Brain pericyte (primary cell): ENCODE measurements at places on chromosomes 5 and 9.

DNA sequence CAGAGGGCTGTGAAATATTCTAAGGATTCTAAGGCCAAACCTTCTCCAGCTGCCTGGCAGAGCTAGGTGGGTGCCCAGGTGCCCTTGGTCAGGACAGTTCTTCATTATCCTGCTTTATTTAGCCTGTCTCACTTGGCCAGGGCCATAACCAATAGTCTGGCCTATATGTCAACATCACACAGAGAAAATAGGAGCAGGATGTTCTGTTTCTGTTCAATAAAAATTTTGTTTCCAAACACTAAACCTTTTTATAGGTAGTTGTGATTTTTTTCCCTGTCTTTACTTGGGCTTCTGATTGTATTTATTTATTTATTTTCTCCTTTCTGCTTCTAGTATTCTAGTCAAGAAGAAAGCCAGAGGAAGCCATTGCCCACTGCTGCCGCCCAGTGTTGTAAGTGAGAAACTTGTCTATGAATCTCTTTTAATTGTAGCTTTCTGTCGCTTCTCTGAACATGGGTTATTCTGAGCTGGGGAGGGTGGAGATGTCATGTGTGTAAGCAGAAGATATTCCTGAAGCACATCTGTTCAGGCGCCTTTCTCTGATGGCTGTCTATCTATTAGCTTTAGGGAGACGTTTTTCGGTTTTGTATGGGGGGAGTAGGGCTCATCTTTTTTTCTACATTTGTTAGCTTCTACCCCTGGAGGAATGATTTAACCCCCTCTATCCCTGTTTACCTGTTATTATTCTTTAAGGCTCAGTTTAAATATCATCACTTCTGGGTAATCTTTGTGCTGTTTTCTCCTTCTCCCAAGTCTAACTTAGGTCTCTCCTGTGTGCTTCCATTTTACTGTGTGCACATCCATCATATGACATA lies 97.1 kb downstream of the UNC13B start:
- DNase-seq, result peak; percentile 22

- no peak for DNase-seq
These were observed 22.4 kb upstream of the SMIM15 start for GRCh38 chr5:61184708-61185107.

DNA sequence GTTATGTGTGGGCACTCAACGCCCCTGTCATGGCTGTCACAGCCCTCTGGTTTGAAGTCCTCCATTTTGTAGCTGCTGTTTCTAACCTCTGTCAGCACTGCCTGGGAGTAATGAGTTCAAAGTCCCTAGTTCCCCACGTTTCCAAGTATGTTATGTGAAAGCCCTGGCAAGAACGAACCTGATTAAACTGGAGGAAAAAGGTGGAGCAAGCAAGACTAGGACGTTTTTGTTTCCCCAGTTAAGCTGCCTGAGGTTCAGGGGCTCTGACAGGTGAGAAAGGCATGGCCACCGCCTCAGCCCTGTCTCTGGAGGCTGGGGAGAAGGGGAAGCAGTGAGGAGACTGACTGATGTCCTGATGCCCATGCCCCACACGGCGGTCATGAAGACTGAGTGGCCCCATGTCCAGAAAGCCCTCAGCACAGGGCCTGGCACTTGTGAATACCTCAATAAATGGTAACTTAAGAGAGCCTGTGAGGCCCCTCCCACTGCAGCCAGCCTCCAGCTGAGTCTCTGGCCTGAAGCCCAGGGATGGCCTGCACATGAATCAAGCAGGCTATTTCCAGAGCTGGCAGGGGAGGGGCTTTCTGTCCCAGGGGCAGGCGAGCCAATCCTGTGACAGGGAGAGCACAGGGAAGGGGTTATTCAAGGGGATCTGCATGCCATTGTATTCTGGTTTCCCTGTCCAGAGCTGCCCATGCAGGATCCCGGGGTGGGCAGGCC lies 61.8 kb downstream of the PFDN1 start:
- peak; percentile 84 for DNase-seq

DNA sequence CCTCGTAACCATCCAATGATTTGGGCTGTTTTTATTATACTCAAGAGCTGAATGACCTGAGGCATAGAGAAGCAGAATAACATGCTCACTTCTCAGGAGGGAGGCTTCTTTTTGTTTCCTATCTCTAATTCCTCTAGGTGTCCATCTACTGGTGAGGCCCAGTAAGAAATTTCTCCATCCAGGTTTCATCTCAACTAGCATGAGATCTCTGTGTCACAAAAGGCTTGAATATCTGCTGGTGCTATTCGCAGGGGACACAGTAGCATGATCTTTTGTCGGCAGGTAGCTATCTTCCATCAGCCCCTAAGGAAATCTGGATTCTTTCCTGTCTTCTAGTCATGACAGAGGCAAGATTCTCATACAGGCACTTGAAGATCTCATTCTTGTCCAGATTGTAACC lies 8.9 kb downstream of the IFNE start:
- DNase-seq, result no peak

GRCh38 chr9:37967014-37967760 lies 63.3 kb upstream of the SLC25A51 start:
- DNase-seq, result no peak

DNA sequence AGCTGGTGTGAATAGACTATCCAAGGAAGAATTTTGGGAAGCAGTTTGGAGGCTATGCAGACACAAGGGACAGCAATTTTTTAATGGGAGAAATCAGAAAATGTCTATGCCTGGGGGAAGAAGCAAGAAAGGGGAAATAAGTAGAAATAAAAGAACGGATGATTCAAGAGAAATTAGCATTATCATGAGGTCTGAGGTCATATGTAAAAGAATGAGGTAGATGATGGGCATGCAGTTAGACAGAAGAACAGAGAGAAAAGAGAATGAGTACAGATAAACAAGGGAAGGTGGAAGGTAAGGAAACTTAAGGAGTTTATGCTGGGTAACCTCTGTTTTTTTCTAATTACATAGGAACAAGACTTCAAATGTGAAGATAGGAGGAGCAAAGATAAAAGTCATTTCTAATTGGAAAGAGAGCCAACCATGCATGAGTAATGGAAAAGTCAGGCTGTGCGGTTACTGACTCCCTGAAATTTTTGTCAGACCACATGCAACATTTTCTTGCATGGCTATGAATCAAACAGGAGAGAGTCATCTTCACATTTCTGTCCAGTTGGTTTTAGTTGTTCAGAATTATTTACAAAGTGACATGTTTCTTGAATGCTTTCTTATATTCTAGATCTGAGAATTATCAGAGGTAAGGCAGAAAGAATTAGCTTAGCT lies 101.0 kb upstream of the PIK3R1 start:
- DNase-seq, result no peak

DNA sequence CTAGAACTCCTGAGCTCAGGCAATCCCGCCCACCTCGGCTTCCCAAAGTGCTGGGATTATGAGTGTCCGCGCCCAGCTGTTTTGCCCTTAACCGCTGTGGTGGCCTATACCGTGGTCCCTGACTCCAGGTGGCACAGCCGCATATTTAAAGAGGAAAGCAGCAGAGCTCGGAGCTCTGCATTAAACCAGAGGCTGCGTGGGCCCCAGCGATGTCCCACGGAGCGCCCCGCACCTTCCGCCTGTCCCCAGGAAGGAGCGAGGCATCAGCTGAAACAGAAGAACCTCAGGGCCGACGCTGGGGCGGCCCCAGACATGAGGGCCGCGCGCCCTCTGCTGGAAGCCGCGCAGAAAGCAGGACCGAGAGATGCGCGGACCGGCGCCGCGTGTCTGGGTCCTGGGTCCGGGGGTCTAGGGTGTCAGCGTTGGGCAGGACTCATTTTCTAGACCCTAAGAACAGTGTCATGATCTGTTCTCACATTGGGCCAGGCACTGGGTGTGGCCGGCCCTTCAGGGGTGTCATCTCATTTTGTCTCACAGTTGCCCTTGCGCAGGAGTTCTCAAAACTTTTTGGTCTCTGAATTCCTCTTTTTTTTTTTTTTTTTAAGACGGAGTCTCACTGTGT lies 37.7 kb downstream of the LAMC3 start:
- no peak for DNase-seq

DNA sequence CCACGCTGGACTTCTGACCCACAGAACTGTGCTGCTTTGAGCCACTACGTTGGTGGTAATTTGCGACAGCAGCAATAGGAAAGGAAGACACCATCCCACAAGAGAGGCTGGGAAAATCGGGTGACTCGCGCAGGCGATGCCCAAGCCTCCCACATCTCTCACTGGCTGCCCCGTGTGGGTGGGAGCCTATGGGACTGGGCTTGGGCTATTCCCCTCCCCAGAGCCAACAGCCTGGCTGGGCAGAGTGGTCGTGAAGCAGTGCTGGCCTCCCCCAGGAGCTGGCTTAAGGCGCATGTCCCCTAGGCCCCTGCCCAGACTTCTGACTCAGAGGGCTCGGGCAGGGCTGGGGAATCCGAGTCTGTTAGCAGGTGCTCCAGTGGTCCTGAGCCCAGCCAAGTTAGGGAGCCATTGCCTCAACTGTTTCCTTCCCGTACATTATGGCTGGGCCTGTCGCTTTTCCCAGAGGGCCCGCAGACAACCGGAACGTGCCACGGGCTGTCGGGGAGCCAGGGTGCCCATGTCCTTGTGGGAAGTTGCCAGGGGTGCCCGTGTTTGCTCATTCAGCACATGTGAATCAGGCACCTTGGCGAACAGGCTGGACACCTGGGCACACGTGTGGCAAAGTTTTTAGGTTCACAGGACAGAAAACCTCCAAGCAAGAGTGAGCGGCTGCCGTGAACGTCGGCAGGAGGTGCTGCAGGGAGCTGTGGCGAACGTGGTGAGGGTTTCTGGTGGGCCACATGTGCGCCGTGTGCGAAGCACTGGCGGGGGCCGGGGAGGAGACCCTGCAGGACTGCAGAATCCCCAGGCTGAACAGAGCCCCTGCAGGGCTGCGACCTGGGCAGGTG lies 7.0 kb upstream of the RASGEF1C start:
- DNase-seq, result no peak

DNA sequence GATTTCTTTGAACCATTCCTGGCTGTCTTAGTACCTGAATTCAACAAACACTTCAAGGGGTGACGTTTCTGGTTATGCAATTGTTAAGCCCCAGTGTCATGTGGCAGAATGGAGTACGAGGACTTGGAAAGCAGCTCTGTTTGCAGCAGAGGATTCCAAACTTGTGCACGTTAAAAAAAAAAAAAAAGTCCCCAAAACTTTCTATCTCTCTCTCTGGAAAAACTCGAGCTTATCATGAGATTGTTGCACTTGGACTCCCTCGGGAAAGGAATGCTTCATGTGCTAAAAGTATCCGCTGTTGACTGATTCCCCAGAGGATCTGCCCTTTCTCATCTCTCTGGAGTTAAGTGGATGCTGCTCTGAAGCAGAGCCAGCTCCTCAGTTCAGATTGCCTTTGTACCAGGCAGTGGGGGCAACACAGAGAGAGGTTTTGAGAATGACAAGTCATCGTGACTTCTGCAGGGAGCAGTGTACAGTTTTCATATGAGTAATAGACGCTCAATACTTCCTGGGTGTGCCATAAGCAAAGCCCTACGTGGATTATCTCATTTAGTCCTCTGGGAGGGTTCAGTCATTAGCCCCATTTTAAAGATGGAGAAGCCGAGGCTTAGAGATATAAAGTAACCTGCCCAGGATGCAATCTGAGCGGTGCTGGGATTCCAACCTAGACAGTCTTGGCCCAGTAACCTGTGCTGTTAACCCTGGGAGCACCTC lies 28.1 kb downstream of the TMOD1 start:
- no peak for DNase-seq

GRCh38 chr5:161507591-161507990 lies 38.9 kb downstream of the GABRB2 start:
- no peak for DNase-seq

GRCh38 chr5:127615916-127616315 lies 33.0 kb upstream of the CTXN3 start:
- no peak for DNase-seq

GRCh38 chr9:88831713-88832407 lies 159.4 kb upstream of the S1PR3 start:
- no peak for DNase-seq

- DNase-seq, result peak; percentile 17
These were observed 144.6 kb downstream of the CETN3 start for GRCh38 chr5:90264689-90265544.

DNA sequence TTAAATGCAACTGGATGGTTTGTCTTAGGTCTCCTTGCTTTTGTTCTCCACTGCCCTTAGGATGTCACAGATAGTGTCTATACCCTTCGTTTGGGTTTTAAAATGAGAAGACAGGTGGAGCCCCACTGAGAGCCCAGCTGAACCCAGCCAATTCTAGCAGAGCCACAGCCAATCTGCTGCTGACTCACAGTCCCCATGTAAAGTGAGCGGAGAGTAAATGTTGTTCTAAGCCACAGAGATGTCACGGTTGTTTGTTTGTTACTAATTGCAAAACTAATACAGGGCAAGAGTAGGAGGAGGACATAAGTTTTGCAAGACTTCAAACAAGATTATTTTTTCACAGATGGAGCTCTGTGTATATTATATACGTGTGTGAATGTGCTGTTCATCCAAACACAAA lies 50.5 kb upstream of the AGXT2 start:
- DNase-seq, result no peak

GRCh38 chr5:151107738-151108520 lies 27.1 kb upstream of the TNIP1 start:
- no peak for DNase-seq

DNA sequence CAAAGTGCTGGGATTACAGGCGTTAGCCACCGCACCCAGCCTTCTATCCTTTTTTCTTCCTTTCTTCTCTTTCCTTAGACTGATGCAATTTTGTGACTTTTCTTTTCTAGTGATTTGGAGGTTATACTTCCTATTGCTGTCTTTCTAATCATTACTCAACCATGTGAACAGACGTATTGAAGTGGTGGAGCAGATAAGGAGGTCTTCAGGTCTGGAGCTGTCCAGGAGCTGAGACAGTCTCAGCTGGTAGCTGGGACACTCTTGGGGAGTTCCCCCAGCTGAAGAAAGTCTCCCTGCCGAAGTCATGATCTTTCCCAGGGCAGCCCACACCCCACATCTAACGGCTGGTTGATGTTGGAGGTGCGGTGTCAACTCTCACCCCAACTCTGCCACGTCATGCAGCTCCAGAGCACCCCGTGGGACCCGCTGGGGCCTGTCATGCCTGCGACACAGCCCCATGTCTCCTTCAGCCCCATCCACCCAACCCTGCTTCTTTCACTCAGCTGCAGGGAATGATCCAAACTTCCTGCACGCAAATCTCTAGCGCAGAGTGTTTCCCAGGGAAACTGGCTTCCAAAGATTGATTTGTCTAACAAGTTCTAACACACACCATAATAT lies 41.1 kb downstream of the NSUN2 start:
- no peak for DNase-seq

- DNase-seq, result no peak
These were observed 34.7 kb downstream of the SREK1 start for GRCh38 chr5:66178799-66179198.

GRCh38 chr5:136518814-136519213 lies 153.5 kb upstream of the TRPC7 start:
- no peak for DNase-seq

- no peak for DNase-seq
These were observed 30.5 kb downstream of the TLR4 start for GRCh38 chr9:117734523-117735314.

DNA sequence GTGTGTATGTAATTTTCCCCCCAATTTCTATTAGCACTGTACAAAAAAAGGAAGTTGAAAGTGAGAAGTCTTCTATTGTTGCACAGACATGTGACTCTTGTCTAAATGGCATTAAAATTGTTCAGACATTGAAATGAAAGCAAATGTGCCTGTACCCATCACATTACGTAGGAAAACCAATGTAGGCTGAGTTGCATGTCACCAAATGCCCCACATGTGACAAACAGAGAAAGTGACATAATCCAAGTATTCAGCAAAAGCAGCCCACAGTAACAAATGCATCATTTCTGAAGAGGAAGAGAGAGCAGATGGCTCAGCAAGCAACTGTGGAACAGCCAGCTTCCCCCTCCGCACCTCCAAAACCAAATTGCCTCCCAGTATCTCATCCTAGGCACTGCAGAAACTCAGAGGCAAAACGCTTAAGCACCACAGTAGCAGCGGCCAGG lies 161.5 kb upstream of the NR4A3 start:
- no peak for DNase-seq
